NCI-H82 (cell line): ENCODE measurements at places on chromosomes 7 and 10.

DNA sequence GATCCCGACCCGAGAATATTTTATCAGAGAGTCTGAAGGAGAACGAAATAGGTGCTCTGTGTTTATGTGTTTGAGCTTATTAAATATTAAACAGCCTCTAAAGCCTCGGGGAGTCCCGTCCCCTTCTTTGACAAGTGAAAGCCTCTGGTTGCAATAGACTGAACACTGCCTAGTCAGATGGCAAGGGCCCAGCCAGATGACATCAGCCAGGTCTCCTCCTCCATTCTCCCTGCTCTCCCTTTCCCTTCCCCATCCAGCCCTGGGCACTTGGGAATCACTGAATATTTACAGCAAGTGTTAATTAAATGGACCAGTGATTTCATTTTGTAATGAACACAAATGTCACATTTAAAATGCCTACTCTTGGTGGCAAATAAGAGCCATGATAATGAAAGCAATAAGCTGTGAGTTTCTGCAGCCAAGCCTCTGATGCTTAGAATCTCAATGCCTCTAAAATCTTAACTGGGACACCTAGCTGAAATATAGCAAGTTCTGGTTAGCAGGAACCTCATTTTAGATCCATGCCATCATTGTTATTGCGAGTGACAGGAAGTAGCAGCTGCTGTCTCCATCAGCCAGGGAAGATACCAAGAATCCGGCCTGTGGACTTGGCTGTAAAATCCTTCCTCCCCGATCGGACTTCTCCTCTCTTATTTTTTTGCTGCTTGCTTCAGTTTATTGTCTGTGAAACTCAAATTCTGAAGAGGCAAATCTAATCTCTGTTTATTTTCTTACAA is 202.1 kb downstream of the PRPF18 start:
- no peak for DNase-seq

DNA sequence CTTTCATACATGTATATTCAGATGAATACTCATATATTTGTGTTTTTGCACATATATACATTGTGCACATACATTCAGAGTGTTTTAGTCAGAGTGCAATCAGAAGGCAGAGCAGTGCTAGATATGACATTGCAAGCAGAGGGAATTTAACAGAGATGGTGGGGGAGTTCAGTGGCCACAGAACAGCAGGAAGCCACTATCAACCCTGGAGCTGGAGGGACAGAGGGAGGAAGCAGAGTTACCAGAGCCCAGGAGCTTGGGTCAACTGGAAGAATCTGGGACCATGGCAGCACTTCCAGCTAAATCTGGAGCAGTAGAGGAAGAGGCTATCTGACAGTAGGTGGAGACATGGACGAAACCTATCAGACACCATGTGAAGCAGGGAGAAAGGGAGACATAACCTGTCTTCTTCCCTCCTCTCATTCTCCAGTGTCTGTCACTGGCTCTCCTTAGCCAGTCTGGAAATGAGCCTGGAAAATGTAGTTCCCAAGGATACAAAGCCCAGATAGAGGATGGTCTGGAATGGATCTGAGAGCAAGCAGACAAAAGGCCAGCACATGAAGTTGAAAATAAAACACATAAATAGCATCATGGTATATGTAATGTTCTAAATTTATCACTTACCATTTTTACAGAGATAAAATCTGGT is 33.6 kb upstream of the HERPUD2 start:
- DNase-seq, result no peak

DNA sequence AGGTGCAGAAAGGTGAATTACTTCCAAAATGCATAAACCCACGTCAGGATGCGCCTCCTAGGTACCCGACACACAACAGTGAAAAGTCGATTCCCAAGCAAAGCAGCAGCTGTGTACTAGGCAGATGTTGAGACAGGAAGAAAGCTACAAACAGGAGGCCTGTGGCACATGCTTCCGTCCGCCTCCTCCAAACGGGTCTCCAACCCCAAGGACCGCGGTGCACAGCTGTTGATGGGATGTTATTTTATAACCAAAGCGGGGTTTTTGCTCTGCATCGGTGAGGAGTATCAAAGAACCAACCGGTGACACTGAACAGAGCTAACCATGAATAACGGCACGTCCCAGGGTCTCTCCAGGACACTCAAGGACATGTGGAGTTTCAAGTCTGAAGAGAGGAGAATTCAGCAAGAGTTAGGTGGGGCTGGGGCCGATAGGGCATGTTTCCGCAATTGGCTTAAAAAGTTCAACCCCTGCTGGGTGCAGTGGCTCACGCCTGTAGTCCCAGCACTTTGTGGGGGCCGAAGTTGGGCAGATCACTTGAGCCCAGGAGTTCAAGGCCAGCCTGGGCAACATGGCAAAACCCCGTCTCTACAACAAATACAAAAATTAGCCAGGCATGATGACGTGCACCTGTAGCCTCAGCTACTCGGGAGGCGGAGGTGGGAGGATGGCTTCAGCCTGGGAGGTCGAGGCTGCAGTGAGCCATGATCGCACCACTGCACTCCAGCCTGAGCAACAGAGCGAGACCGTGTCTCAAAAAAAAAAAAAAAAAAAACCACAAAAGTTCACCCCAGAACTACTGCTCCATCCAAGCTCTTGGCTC is 108.0 kb downstream of the SMURF1 start:
- no peak for DNase-seq

DNA sequence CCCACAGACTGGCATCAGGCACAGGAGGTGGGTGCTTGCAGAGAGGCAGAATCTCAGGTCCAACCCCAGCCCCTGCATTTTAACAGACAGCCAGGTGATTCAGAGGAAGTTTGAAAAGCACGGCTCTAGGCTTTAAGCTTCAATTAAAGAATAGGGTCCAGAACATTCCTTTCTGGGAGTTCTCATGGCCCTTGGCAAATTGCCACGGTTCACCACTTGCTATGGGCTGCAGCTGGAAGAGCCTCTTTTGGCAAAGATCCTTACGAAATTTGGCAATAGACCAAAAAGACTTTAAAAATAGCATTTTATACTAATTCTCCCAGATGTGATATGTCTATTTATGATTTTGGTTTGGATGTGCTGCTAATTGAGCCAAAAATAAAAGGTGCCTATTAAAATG is 148.1 kb downstream of the ITGA8 start:
- no peak for DNase-seq

DNA sequence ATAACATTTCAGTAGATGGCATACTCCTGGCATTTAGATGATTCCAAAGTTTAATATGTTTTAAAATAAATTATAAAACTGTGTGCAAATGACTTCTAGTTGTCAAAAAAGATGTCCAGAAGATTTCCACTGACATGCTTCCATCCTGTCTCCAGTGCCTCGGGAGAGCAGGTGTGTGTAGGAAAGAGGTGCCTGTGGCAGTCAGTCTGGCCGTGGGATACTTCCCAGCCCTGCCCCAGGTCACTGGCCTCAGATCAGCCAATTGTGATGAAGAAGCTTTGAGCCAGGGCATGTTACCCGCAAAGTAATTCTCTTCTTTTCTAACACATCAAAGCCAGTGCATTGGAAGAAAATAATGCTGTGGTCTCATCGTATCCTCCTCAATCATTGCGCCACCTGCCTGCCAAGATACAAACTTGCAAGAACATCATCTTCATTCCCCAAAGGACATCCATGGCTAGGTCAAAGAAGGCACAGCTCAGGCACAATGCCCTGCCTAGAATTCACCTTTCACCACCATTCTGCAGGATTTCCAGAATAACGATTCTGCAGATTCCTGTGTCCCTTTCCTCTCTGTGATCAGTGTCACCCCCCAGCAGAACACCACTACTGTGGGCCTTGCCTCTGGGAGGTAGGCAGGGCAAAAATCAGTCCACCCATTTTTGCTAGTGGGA is 6.3 kb upstream of the KCNMA1 start:
- DNase-seq, result peak; percentile 73

- DNase-seq, result no peak
Measured at GRCh38 chr7:16727736-16728135, 25.8 kb upstream of the TSPAN13 start.

DNA sequence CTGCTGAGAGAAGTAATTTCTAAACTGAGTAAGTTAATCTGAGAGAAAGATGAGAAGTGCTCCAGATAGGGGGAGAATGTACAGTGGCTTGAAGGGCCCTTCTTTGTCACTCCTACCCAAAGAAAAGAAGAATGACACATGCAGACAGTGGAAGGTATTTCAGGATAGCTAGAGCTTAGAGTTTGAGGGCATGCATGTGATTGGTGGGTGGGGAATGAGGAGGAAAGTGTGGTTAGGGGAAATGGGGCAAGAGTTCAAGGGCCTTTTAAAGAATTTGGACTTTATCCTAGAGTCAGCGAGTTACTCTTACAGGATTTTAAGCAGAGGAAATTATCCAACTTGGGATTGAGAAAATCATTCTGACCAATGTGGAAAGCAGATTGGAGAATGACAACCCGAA is 50.0 kb downstream of the ANLN start:
- no peak for DNase-seq

DNA sequence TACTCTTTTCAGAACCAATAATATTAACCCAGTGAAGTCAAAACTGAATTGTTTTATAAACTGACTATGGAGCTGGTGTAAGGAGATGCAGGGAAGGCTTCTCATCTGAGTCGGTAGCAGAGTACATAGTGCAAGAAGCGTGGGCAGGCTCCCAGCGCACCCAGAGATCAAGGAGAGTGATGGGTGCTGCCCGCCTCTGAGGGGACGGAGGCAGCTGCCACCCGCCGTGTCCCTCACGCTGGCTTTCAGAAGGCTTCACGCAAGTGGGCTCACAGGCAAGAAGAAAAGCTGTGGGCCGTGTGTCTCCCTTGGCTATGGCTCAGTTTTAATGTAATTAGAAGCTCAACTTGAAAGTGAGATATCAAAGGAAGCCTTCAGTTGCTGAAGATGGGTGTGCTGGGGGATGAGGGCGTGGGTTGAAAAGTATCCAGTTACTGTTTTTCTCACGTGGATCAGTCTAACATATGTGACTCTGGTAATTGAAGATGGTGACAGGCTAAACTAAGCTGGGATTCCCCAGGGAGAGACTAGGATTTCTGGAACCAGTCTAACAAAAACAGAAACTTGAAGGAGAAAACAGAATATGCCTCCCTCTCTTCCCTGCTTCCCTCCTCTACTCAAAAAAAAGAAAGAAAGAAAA is 159.9 kb downstream of the MGMT start:
- DNase-seq, result peak; percentile 89

DNA sequence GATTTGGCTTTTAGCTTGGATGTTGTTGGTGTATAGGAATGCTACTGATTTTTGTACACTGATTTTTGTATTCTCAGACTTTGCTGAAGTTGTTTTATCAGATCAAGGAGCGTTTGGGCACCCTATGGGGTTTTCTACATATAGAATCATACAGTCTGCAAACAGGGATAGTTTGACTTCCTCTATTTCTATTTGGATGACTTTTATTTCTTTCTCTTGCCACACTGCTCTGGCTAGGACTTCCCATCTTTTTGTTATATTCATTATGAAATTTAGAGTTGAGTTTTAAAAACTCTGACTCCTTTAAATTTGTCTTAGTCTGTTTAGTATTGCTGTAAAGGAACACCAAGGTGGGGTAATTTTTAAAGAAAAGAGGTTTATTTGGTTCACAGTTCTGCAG is 4.7 kb downstream of the ZNF786 start:
- DNase-seq, result no peak

- no peak for DNase-seq
Measured at GRCh38 chr10:80070057-80070456, 8.4 kb upstream of the TMEM254 start.

- no peak for DNase-seq
Measured at GRCh38 chr7:30214651-30215137, 69.7 kb upstream of the ZNRF2 start.

DNA sequence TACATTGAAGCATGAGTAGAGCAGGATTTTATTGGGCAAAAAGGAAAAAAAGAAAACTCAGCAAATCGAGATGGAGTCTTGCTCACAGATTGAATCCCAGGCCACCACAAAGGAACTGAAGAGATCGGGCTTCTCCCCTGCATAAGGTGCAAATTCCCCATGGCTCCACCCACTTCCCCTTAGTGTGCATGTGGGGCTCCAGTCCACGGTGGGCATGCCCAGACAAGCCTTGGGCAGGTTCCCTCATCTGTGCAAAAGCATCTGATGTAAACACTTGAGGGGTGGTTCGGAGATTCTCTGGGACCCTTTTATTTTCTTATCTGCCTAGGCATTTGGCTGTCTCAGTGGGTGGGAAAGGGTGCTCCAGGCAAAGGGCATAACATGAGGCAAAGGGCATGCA is 150.7 kb downstream of the CFTR start:
- DNase-seq, result no peak

- no peak for DNase-seq
Measured at GRCh38 chr10:110864662-110865140, 7.0 kb upstream of the PDCD4 start.

DNA sequence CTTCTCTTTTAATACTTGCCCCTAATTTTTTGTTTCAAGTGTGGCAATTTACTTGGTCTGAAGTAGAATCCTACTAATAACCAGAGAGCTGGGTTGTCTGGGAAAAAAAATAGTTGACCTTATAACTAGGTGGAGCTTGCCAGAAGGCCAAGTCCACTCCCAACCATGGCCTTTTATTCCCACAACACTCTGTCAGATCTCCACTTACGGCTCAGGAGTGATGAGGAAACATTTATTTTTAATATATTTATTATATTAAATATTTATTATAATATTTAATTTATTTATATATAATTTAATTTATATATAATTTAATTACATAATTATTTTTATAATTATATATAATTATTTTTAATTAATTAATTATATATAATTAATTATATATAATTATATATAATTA is 58.8 kb downstream of the TSPAN12 start:
- DNase-seq, result peak; percentile 17

GRCh38 chr7:127591189-127591588 is 2.3 kb upstream of the FSCN3 start:
- no peak for DNase-seq

- no peak for DNase-seq
Measured at GRCh38 chr7:105493923-105494315, 28.2 kb downstream of the PUS7 start.

DNA sequence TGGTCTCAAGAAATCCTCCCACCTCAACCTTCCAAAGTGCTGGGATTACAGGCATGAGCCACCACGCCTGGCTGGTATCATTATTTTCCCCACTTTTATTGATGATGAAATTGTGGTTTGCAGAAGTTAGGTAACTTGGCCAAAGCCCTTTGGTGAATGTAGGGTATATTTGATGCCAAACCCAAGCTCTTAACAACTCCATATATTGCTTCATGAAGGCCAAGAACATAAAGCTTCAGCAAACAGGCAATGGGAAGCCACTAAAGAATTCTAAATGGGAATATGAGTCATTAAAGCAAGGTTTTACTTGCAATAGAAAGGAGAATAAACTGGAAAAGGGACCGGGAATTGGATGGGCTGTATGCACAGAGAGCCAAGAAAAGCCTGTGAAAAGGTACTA is 142.7 kb downstream of the KMT2E start:
- DNase-seq, result no peak

GRCh38 chr7:105346138-105346537 is 42.6 kb downstream of the SRPK2 start:
- no peak for DNase-seq

- no peak for DNase-seq
Measured at GRCh38 chr10:89553064-89553734, 17.8 kb upstream of the SLC16A12 start.

- no peak for DNase-seq
Measured at GRCh38 chr10:50358411-50358810, 107.1 kb upstream of the ASAH2 start.
